CD4-positive, alpha-beta T cell treated with Interleukin-4 for 4 hours (primary cell): ENCODE measurements at places on chromosomes 6 and 20.

GRCh38 chr20:9744551-9744950 is 94.3 kb downstream of the PAK5 start:
- no peak for DNase-seq

DNA sequence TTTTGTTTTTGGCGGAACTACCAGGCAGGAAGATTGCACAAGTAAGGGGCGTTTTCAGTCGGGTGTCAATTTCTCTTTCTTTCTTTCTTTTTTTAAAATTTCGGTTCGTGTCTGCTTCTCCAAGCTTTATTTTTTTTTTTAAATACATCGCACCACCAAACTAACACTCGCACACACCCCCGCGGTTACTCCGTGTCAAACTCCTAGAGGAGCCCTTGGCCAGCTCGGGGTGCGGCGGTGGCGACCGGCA is 338 bp downstream of the UTRN start:
- no peak for DNase-seq

DNA sequence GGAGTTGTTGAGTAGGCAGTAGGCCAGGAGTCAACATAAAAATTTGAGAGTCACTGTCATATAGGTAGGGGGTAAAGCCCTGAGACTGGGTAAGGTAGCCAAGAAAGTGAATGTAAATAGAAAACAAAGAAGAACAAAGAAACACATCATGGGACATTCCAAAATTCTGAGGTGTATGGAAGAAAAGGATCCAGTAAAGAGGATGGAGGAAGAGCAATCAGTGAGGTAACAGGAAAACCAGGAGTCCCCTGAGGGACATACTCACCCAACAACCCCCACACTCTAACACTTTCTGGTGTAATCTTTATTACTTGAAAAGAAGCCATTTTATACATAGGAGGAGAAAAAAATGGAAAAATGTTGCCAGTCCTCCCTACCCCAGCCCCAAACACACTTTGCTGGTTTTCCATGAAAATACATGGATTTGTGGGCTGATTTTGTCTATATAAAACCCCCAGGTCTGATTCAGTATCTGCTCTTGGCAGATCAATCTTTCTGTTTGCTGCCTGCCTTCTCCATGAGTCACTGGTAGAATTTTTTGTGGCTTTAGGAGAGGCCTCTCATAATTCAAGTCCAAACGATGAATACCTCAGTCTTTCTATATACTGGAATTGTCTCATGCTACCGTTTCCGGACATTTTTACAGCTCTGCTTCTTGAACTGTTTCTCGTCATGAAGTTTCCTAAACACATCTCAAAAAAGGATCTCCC is 271.4 kb upstream of the MAN1A1 start:
- no peak for DNase-seq

DNA sequence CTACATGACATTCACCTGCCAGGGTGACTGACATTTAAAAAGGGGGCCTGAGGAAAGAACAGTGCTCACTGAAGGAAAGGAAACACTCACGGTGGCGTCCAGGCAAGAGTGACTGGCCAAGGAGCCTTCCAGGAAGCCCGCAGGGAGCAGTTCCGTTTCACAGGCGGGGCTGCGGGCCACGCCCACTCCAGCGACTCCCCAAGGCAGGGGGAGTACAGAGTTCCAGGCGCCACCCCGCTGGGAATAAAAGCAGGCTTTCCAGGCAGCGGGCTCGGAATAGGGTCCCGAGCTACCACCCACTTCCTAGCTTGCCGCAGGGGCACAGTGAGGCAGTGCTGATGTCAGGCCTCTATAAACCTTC is 34.2 kb downstream of the PKIG start:
- no peak for DNase-seq

DNA sequence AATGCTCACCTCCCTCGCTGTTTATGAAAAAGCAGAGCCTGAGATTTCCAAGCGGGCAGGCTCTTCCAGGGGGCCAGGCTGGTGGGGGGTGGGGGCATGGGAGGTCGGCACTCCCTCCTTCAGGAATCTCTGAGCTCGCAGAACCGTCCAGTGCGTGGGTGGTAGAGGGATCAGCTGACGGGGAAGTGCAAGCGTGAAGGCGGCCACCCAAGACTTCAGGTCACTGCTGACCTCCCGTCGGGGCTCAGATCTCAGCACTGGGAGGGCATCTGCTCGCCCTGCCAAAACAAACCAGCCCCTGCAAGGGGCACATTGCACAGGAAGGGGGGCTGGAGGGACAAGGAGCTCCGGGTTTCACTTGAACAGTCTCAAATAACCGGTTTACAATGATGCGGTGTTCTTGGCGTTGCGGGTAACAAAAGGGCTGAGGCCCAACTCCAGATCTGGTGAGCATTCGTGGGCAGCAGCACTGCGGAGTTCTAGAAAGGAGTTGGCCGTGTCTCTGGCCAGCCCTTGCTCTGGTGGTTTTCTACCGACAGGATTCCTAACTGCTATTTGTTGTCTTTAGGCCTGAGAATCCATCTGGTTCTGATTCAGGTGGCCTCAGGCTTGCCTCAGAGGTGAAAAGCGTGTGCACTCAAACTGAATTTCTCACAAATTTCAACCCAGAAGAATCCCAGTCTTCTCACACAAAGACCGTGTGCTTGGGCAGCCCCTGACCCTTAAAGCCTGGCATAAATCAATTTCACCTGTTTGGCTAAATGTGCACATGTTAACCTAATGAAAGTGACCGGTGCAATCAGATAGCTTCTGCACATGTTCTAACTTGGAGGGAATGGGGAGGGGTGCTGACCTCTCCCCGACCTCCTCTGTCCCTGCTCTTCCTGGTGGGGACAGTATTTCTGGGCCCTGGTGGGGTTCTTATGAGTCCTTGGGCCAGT is 191.6 kb downstream of the MYLK4 start:
- DNase-seq = no peak

DNA sequence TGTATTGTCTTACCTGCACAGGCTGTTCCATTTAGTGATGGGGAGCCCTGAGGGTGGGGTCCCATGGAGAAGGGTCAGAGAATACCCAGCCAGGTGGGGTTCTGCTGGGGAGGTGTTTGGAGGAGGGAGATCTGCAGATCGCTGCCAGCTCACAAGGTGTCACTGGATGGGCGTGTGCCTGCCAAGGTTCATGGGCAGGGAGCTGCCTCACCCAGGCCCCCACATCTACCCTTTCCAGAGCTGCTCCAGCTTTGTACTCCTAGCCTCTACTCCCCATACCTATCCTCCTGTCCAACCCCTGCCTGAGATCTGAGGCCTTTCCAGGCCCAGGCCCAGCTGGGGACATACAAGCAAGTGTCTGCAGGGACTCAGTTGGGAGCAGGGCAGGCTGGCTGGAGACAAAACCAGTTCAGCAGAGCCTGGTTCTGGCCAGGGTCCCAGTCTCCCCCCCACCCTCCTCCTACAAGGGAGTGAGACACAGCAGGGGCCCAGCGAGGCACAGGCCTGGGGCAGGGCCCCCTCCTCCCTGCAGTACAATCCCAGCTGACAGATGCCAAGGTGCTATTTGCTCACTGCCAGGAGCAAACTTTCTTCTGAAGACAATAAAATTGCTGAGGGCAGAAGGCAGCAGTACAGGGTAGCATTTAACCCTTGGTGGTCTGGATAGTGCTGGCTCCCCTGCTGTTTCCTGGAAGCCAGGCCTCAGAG is 19.7 kb downstream of the SPDEF start:
- DNase-seq = no peak

GRCh38 chr20:40304119-40304613 is 384.9 kb downstream of the MAFB start:
- no peak for DNase-seq

DNA sequence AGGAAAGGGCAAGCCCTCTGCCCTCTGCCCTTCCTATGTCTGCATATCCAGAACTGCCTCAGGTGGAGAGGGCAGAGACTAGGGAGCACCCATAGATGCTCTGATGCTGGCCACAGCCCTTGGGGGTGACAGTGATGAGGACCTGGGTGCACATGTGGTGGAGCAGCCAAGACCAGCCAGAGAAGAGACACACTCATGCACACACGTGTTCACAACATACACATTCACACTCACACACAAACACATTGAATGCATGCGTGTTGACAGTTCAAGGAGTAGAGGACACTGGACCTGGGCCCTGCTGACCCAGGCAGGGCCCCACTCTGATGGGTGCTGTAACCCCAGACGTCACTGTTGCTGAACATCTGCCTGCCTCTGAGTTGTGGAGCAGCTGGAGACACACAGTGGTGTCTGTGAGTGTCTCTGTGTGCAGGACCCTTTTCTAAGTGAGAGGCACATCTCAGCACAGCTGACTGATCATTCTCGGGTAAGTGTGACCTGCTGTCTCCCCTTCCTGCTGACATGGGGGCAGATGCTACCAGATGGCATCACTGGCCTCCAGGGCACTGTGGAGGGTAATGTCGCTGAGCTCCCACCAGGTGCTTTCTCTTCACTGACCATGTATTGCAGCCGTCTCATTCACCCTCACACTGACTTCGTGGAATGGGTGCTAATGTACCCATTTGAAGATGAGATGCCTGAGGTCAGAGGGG is 30.1 kb upstream of the MAS1L start:
- DNase-seq = no peak

GRCh38 chr6:3032986-3033385 is 33.3 kb downstream of the NQO2 start:
- no peak for DNase-seq

- no peak for DNase-seq
Measured at GRCh38 chr20:61300293-61300692, 48.2 kb downstream of the CDH4 start.

DNA sequence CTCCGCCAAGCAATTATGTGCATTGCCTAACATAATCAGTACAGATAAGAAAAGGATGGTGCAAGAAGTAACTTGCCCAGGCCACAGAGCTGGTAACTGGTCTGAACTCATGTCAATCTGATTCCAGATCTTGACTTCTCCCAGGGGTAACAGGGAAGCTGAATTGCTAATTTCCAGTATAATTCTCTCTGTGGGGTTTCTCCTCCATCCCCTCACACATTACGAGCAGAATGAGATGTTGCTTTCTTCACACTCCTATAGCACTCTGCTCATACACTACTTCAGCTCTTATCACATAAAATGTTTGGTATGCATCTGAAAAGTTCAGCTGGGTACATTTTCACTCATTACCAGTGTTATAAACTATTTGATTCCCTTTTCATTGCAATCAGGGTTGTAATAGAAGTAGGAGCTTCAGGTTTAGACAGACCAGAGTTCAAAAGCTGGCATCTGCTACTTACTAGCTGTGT is 24.0 kb upstream of the LRRC1 start:
- no peak for DNase-seq

DNA sequence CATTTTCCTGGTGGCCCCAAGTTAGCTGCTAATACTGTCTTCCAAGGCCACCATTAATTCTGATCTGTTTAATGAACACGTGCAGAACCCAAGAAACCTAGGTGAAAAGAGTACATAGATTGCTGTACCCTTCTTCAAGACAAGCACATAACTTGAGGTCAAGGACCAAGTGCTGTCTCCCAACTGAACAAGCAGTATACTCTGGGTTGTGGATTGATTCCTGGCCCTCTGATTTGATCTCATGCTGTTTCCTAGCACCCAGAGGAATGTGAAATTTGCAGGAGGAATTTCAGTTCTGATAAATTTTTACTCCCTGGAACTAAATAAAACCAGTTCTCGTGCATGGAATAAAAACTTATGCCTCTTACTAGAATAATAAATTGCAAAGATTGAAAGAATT is 75.6 kb downstream of the MTFR2 start:
- DNase-seq = no peak

DNA sequence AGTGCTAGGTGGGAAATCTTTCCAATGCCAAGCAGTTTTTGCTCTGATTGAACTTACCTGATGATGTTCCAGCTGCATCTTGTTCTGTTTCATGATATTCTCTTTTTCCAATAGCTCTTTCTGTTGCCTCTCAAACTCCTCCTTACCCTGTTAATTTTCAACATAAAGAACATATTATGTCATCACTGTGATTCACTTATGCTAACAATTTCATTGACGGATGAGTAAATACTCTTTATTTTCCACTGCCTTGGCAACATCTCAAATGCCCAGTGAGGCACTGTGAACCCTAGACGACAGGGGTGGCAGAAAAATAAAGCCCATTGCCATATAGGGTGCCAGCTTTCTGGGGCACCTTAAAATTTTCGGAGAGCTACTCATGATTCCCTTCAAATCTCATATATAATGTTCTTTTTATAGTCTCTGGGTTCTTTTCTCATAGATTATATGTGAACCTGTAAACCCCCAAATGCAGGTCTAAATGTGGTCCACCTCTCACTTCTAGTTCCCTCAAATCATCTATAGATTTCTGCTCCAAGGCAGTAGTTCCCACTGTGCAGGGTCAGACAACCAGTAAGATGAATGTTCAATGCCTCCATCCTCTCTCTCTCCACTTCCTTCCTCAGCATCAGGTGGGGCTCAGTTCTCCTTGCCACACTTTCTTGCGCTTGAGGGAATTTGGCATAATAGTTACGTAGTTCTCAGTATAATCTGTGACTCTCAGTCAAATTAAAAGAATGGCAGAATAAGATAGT is 44.1 kb downstream of the NEDD9 start:
- DNase-seq = no peak

DNA sequence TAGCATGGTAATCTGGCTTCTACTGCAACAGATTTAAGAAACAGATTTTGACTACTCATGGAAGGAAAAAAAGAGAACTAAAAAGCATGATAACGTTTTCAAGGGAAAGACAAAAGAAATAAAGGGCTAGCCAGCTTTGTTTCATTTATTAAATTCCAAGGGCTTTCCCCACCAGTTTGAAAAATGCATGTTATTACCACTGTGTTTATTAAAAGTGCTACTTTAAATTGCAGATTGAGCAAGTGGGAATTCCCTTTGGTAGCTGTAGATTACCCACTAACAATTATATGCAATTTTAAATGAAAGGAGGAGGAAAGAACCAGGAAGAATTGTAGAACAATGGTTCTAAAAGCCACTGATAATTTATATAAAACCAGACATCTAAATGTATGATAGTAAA is 40.6 kb upstream of the NHSL1 start:
- DNase-seq = no peak

DNA sequence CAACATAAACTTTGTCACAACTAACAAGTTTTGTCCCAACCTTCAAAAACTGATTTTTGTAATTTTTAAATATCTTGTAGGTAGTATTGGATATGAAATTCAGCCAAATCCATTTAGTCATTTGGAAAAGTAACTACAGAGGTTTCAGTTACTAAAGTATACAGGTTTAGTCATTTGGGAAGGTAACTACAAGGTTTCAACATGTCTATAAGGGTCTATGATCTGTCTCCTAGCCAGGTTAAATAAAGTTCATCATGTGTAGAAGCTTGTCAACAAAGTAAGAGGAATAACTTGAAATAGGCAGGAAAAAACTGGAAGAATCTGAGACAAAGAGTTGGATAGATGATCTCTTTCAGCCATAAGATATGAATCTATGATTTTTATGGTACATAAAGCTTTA is 229.8 kb downstream of the COL12A1 start:
- no peak for DNase-seq

DNA sequence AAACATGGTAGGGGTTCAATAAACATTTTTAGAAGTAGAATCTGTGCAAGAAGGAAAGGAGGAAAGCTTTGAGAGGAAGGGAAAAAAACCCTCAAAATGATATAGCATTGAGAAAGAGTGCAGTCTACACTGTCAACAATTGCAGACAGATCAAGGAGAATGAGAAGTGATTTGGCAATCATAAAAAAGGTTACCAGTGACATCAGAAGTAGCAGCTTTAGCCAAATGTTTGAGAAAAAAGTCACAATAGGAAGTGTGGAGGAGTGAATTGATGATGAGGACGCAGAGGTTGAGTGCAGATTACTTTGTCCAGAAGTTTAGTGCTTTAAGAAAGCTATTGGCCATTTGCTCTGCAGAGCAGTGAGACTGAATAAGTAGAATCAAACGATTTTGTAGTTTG is 155.0 kb downstream of the GJA1 start:
- DNase-seq = no peak
